Stimulated activated CD4-positive, alpha-beta T cell treated with anti-CD3 and anti-CD28 coated beads, TNF-alpha, amount 100 ng/mL, for 1 hour (primary cell): ENCODE measurements at places on chromosomes 4 and X.

GRCh38 chr4:131526686-131527085, 1622.4 kb upstream of the PCDH10 start:
- no peak for DNase-seq

DNA sequence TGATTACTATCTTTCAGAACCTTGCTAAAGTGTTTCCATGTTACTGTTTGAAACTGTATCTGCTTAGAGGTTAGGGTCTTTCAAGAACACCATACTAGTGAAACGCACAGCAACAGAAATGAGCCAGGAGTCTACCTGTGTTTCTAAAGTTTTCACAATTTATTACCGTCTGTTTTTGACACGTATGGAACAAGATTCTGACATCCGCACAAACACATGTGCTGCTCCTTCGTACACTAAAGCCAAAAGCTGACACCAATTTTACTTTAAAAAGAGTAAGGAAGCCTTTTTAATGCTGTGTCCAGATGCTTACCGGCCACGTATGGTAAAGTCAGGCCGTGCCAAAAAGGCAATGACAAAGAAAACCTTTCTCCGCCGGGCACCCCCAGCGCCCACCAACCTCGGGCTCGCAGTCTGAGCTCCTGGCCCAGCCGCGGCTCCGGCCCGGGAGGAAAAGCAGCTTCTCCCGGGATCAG, 532 bp downstream of the RPS4X start:
- DNase-seq: no peak

- no peak for DNase-seq
Measured at GRCh38 chr4:26736621-26737020, 124.0 kb upstream of the STIM2 start.

DNA sequence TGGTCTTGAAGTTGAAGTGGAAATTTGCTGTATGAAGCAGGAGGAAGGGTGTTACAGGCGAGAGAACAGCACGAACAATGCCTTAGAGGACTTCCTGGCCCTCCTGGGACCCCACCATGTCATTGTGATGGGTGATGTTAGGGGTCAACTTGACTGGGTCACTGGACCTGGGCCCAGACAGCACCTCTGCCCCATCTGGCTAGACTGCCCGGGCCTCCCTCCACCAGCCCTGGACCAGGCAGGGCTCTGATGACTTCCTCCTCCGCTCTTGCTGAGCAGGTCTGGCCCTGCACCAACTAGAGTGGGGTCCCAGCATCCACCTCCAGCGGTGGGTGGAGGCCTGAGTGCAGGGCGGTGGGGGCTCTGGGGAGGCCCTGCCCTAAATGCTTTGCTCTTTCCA, 48.9 kb upstream of the ADRA2C start:
- no peak for DNase-seq

DNA sequence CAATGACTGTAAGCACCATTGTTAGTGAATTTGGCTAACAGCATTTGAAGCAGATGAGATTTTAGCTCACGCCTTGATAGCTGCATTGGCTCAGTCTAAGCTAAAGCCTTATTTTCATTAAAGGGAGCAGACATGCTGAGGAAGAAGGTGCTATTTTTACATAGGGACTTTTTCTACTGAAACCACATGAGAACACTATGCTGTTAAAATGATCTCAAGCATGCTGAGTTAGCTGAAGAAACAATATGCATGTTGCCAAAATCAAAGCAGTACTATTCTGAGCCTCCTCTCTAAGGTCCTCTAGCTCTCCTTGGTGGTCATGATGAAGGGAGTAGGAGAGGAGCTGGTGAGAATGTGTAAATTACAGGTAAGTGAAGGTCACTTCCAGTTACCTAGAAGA, 134.4 kb upstream of the JADE1 start:
- no peak for DNase-seq

DNA sequence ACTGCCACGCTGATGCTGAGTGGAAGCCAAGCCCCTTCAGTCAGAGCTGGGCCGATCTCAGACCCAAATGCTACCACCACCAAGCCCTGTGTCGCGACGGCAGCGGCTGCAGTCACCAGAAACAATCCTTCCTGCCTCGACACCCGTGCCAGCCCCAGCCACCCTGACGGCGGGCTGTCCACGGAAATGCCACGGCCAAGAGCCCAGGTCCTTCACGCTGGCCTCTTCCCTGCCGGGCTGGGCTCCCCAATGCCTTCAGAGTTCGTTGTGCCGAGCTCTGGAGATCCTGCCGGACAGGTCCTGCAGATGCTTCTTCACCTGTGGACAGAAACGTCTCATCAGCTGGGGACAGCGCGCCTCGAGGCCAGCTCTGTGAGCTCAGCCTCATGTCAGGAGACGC, 19.5 kb downstream of the LRPAP1 start:
- DNase-seq: no peak

DNA sequence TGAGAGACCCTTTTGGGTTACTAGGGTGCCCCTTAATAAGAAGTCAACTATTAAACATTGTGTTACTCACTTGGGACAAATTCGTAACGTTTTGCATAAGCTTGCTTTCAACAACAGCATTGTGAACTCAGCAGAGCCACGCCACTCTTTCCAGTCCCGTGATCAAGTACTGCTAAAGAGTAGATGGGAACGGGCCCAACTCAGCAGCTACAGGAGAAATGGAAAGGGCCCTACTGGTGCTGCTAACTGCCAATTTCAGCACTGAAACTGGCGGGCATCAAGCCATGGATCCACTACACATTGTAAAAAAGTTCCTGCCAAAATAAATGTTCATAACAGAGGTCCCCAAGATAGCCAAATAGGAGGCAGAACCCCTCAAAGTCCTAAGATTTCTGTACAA, 19.0 kb upstream of the DHX15 start:
- no peak for DNase-seq

- no peak for DNase-seq
Measured at GRCh38 chrX:68332201-68332731, 101.0 kb downstream of the OPHN1 start.

- DNase-seq: no peak
Measured at GRCh38 chrX:153349952-153350351, 16.0 kb downstream of the ZNF275 start.
